ENCODE measurements at places on chromosomes 3 and 15. TPM values are rescaled to one million over a fixed set of nuclear protein-coding genes. Genes with fewer than 3 reads are reported as not detected.

- no peak for DNase-seq
Measured at GRCh38 chr3:186967686-186968085, 37.4 kb downstream of the ST6GAL1 start.

- DNase-seq, result no peak
Measured at GRCh38 chr3:59980576-59980975, 930.8 kb upstream of the CFAP20DC start.

DNA sequence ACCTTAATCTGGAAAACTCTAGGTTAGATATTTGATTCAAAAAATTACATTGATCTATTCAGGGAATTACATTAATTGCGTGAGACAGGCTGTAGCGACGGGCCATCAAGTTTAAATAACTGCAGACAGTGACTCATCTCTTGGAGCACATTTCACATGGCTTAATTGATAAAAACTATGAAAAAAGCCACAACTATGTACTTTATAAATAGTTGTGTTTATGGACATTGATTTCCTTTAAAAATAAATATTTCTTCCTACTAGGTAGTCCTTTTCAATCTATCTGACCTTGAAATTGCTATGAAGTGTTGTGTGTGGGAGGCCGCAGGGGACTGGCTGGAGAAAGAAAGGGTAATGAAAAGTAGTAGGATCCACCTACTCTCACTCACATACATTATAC is 157.8 kb downstream of the IL1RAP start:
- no peak for DNase-seq

GRCh38 chr15:89784686-89784960 is 8.5 kb downstream of the MESP2 start:
- DNase-seq, result no peak

DNA sequence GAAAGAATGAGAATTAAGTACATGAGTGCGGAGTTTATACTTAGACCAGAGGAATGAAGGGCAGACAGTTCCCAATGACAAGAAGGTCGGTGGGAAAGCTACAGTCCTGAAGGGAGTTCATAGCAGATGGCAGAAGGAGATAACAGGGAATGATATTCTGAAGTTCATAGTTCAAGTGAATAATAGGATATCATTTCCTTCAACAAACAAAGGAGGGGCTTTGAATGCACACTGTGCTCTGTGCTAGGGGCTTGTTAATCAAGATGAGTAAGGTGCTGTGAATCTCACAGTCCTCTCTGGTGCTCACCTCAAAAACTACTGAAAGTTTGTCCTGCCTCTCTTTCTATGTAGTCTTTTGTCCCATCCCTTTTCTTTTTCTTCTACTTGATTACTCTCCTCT is 41.9 kb downstream of the SIDT1 start:
- DNase-seq, result no peak

DNA sequence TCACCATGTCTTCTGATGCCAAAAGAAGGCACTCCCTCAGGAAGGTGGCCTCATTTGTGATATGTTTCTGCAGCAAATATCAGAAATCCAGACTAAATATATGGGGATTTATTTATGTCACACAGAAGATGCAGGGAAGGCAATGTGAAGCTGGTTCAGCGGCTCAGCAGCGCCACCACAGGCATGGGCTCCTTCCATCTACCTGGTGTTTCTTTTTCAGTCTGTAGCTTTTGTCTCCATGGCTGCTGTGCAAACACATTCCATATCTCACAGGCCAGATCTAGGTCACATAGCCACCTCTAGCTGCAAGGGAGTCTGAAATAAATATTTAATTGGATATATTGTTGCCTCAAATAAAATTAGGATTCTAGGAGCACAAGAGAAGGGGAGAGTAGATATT is 502.1 kb upstream of the IL12A start:
- no peak for DNase-seq

DNA sequence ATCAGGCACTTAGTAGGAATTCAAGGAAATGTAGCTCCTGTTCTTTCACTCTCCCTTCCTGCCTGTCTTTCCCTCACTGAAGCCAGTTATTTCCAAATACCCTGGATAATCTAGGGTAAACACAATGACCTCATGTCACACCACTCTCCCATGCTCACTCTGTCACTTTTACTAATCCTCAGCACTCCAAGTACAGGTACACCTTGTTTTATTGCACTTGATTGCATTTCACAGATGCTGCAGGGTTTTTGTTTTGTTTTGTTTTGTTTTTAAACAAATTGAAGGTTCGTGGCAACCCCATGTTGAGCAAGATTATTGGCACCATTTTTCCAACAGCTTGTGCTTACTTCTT is 40.8 kb downstream of the PPM1L start:
- no peak for DNase-seq

- no peak for DNase-seq
Measured at GRCh38 chr15:80475572-80475971, 71.4 kb downstream of the ARNT2 start.

STIMATE gene
- total RNA-seq, result 13.0 TPM

PROS1 gene
- total RNA-seq, result 0.82 TPM

Data from activated CD4-positive, alpha-beta memory T cell treated with anti-CD3 and anti-CD28 coated beads for 36 hours (primary cell).